ENCODE measurements at places on chromosomes 3 and 15. TPM values are rescaled to one million over a fixed set of nuclear protein-coding genes. Genes with fewer than 3 reads are reported as not detected.

CHMP2B gene
- total RNA-seq = 20.0 TPM

- no peak for DNase-seq
Observed at GRCh38 chr3:190155752-190156151, 35.1 kb upstream of the P3H2 start.

DNA sequence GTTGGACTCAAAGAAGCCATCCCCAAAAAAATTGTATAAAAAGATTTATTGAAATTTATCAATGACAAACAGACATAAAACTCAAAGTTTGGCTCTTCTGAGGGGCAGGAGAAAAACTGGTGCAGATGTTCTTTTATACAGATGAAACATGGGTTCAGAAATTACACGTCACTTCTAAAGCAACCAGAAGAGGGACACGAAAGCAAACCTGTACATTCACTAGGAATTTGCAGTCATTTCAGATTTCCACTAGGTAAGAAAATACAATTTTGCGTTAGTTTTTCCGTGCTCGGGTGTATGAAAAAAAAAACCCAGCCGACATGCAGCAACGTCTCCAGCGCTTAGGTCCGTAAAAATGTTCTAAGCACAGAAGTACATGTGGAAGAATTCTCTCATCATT lies 41.8 kb downstream of the ANP32A start:
- no peak for DNase-seq

GRCh38 chr3:57793737-57794187 lies 37.7 kb downstream of the SLMAP start:
- peak; percentile 16 for DNase-seq

GOLGA8J gene
- not detected for total RNA-seq

DNA sequence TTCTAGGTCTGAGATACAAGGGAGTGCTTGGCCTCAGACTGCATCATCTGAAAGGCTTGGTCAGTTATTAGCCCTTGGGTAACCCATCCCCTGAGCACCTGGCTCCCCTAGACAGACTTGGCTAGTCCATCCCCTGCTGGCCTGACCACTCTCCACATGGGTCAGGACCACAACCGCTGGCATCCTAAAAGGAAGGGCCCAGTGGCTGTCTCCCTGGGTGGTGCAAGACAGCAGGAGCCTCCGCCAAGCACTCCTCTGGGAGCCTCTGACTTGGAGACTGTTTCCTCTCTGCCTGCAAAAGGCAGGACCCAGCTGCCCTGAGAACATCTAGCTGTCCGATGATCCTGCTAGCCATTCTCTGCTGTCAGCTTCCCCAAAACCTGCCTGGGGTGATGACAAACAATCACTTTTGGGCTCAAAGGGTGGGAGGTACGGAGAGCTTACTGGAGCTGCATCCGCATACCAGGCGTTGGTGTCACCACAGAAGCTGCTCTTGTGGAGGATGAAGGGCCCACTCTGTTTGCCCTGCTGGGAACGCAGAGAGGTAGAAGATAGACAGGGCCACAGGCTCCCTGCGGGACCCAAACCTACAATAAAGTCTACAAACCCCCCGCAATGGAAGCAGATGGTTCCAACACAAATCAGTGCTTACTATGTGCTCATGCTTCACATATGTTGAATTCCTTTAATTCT lies 108.0 kb upstream of the PRR20G start:
- DNase-seq = no peak

DNA sequence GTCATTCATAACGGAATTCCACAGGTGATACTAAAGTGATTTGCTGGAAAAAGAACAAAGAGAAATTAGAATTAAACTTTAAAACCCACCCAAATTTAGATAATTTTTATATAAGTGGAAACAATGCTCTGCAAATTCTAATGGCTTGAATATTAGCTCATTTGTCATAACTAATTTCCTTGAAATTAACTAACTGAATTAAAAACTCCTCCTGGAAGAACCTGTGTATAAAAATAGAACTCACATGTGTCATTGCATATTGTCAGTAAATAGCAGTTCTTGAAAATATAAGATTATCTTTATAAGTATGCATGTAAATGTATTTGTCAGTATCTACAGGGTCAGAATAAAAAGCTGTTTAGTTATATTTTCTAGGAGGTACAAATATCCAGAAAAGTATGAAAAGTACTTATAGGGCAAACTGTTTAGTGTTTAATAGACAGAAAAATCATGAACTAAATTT lies 16.3 kb downstream of the ZIC1 start:
- no peak for DNase-seq

GOLGA6C gene
- total RNA-seq = 0.07 TPM

- no peak for DNase-seq
Observed at GRCh38 chr15:27695726-27696125, 403.4 kb downstream of the OCA2 start.

CILP gene
- total RNA-seq = 0.32 TPM

LRRC31 gene
- total RNA-seq = not detected

GRCh38 chr15:89910891-89911626 lies 1.7 kb downstream of the ARPIN start:
- DNase-seq = no peak

HRG gene
- not detected for total RNA-seq

DNA sequence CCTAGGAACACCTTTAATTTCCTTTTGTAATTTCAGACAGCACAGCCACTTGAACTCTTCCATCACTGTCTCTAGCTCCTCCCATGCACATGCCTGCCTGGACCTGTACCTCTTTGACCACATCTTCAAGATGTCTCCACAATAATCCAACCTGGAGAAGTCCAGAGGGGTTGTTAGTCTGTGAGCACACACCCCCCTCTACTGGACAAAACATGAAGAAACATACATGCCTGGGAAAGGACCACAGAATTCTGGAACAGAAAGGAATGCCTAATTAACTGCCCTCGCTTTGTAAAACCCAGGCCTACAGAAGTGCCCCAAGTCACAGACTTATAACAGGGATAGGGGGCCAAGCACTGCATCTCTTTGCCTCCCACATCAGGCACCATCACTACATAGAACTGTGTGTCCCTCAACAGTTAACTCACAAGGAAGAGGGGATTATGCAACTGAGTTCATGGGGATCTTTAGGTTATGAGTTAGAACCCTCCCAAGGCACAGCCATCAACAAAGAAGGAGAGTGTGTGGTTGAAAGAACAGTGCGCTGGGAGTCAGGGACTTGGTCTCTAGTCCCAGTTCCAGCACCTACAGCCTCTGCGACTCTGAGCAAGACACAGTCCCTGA lies 61.7 kb downstream of the FMN1 start:
- peak; percentile 75 for DNase-seq

ZBED2 gene
- total RNA-seq = not detected

- DNase-seq = peak; percentile 50
Observed at GRCh38 chr3:40864146-40864782, 335.0 kb upstream of the CTNNB1 start.

All from cardiac muscle cell (in vitro differentiated cells and primary cell).